ENCODE measurements at places on chromosomes 13 and 19.

GRCh38 chr13:75217949-75218348 is 264.0 kb downstream of the TBC1D4 start:
- no peak for DNase-seq

DNA sequence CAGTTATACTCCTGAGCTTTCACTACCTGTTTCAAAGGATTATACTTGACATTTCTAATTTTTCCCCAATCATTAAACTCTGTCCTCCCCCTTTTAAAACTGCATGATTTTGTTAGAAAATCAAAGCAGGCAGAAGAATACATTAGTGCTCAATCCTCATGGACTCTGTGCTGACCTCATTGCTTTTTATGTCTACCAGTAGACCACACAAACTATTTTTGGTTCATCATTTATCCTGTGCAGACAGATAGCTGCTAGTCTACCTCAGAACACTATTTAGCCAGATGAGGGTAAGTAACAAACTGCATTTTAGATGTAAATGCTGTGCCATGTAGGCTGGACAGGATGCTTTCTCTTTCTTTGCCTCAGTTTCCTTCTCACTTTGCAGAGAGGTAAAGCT is 235.9 kb downstream of the DCT start:
- no peak for DNase-seq

DNA sequence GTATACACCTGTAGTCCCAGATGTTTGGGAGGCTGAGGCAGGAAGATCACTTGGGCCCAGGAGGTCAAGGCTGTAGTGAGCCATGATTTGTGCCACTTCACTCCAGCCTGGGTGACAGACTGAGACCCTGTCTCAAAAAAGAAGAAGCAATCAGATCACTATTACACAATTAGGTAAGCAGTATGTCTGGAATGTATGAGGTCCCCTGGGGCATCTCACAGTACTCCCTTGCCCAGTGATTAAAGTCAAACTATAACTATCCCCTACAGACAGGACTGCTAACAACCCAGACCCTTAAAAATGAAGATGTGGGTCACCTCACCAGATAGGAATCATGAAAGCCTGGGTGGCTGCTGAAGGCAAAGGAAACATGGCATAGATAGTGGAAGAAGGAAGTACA is 9.4 kb upstream of the PAN3 start:
- no peak for DNase-seq

- DNase-seq: no peak
Measured at GRCh38 chr19:31418055-31418454, 68.8 kb upstream of the TSHZ3 start.

DNA sequence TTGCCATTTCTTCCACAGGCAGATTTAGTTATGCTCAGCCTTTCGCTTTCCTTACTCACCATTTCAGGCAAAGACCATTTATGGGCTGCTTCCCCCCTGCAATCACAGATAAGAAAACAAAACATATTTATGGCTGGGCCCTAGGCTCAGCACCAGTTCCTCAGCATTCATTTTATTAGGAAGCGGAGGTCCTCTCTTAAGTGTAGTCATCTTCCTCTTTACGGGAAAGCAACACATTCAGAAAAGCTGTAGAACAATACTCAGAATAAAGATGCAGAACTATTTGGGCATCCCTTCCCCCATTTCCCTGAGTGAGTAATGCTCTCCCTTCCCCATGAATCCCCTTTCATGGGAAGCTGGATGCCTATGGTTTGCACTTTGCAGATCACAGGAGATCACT is 27.9 kb downstream of the FLT1 start:
- no peak for DNase-seq

DNA sequence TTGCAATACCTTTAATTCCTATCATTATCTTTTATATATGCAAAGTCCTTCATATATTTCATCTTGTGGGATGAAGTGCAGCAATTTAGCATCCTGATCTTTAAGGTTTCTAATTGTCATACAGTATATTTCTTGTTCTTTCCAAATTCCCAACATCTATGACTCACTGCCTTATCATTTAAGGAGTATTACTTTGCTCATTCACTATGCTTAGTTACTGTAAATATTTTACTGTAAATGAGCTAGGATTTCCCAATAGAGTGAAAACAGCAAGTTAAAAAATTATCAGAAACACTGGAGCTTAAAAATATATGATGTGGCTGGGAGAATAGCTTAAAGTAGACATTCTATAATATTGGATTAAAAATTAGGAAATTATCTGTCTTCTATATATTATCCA is 69.9 kb downstream of the SLITRK6 start:
- no peak for DNase-seq

DNA sequence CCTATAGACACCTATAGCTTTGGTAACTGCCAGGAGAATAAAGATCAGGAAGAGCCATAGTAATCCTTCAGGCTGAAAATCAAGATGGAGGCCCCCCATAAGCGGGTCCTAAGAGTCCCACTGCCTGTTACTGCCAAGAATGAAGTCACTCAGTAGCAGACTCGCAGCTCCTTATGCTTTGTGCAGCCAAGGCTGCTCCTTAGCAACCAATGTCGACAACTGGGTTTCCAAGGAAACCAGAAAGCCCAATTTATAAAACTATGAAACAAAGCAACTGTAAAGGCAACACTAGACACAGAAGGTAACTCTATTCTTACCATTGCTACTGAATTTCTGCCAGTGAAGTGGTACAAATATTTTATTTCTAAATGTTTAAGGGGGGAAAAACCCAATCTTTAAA is 56.5 kb downstream of the DCLK1 start:
- no peak for DNase-seq

DNA sequence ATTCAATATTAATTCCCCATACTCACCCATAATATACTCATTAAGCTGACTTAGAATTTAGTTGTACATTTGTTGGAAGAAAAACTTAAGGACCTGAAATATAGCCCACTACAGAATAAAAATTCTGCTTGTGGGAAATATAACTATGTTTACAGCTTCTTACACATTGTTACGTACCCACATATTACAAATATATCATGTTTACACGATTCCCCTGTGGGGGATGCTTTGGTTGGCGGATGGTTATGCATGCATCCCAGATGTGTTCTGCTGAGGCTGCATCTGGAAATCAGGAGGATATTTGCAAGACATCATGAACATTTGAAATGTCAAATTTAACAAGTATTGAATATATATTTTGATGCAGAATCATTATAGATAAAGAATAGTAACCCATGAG is 79.5 kb upstream of the KL start:
- DNase-seq: no peak

GRCh38 chr19:44447916-44448674 is at the start of gene ZNF229:
TSS of gene ZNF229 (minus strand) at chr19:44448472. CDS start at chr19:44442847, 5,625 bp downstream.
- DNase-seq: peak; percentile 56

DNA sequence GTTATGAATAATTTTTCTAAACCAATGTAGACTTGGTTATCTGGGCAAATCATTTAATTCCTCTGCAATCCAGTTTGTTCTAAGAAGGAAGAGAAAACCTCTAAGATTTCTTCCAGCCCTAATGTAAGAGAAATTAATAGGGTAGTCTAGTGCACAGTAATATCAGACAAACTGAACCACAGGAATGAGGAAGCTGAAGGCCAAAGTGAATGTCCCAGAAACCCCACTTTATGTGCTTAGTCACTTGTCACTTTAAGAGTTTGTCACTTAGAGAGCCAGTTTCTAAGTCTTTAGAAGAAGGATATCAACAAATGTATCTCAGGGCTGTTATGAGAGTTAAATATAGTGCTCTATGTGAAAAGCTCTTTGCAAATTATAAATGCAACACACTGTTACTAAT is 750.6 kb downstream of the DIAPH3 start:
- DNase-seq: no peak

- DNase-seq: no peak
Measured at GRCh38 chr19:2426611-2427428, 566 bp downstream of the TIMM13 start.

DNA sequence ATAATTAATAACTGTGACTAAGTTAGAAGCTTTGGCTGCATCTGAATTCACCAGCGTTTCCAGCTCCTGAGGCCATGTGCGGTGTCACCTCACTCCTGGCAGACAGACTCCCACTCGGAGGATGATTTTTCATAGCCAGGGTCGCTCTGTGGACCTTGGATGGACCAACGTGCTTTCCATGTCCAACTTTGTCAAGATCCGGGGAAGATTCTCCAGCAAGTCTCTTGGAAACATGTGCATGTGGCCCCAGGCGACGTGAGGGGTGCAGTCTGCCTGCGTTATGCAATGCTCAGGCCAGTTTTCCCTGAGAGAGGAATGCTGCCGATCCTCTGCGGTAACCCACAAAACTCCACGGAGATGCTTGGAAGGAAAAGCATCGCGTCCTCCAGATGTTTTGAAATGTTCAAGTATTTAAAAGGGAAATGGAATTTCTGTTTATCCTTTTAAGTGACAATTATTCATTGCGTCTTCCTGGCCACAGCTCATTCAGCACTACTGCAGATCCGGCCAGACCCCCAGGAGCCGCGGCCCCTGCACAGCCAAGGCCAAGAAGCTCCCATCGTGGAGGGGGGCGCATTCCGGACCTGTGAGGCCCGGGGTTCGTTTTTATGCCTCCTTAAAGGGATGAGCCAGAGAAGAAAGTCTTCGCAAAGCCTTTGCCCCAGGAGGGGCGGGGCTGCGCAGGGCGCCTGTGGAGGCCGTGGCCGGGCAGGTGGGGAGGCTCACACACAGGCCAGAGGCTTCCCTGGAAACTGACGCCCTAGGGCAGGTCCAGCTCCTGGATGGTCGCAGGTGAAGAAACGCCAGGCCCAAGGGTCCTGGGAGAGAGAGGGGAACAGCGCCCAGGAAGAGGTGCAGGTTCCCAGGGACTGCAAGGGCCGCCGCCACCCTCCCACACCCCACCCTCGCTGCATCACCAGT is 46.0 kb downstream of the C13orf46 start:
- DNase-seq: no peak

- no peak for DNase-seq
Measured at GRCh38 chr13:25904830-25905229, 147.0 kb downstream of the SHISA2 start.

GRCh38 chr19:39144290-39145071 is 18.9 kb downstream of the PAK4 start:
- peak; percentile 37 for DNase-seq

DNA sequence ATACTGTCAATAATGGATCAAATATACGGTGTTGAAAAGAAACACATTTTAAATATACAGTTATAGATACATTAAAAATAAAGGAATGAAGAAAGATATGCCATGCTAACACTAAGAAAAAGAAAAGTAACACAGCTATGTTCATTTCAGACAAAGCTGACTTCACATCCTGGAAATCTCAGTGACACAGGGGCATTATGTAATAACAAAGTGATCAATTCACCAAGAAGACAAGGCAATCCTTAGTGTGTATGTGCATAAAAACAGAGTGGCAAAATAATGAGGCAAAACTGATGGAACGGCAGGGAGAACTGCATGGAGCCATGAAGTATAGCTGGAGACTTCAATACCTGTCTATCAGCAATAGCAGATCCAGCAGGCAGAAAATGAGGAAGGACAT is 13.1 kb downstream of the ZNF14 start:
- DNase-seq: no peak

DNA sequence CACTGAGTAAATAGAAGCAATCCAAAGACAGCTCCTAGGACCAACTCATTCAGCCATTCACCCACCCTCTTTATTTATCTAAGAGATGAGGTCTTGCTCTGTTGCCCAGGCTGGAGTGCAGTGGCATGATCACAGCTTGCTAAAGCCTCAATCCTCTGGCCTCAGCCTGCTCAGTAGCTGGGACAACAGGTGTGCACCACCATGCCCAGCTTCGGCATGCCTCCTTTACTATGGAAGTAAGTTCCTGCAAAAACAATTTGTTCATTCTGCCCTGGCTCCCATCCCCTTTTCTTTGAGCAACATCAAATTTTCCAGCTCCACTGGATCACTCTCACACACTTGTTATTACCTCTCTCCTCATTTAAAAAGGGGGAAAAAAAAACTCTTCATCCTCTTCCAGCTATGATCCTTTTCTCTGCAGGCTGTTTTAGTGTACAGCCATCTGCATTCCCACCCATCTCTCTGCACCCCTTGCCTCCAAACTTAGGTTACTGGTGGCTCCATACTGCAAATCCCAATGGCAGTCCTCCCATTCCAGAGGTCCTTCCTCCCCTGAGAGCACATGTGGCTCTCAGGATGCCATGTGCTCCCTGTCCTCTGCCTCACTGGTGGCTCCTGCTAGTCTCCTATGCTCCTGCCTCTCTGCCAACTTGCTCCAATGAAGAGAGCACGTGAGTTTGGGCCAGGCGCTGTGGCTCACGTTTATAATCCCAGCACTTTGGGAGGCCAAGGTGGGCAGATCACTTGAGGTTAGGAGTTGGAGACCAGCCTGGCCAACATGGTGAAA is 2.2 kb downstream of the ELOF1 start:
- DNase-seq: no peak

DNA sequence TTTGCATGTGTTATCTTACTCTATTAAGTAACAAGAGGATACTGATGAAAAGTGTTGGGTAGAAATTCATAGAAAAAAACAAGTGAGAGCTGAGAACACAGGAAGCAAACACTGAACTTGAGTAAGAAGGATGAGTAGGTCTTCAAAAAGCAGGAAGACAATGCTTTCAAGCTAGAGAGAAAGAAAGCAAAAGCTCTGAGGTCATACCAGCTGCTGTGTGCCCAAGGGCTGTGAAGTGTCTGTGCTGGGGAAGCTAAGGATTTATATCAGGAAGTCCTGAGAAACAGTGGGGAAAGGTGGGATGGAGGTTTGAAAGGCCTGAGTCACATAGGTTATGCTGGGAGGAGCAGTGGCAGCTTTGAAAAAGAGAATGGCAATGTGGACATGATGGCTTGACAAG is 145.5 kb upstream of the MAB21L1 start:
- DNase-seq: no peak

- DNase-seq: no peak
Measured at GRCh38 chr13:32228330-32229041, 86.7 kb downstream of the ZAR1L start.

GRCh38 chr19:1917146-1917545 is 11.9 kb downstream of the ADAT3 start:
- no peak for DNase-seq

- DNase-seq: peak; percentile 85
Measured at GRCh38 chr13:41562083-41562482, 104.7 kb downstream of the RGCC start.

DNA sequence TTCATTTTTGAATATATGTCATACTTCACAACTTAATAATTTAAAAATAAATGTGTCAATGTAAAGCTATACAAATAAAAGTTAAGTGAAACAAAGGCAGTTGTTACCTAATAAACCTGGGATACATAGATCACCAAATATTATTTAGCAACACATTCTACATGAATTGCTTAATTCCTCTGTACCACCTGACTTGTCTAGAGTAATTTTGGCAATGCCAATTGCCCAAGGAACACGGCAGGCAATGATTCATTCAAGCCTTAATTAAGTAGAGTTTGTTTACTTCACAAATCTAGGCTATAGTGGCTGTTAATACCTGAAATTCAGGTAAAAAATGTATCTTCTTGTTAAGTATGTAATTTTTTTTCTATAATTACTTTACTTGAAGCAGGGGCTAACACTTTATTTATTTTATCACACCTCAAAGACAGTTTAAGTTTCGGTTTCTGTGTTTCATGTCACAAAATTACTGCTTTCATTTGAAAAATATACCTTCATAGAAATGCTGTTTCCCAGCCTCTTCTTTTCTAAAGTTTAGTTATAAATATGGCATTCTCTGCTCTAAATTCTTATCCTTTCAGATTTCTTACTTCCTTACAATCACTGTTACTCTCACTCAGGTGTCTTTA is 705.7 kb downstream of the SLITRK5 start:
- DNase-seq: no peak
